ENCODE measurements at places on chromosomes 2 and 18.
A peak's percentile ranks its signal among the peaks of the same experiment; 100 is the strongest.

- no peak for DNase-seq
These were observed 396.8 kb downstream of the NCKAP5 start for GRCh38 chr2:133171393-133172004.

- no peak for DNase-seq
These were observed 491.0 kb upstream of the KLHL29 start for GRCh38 chr2:22893761-22894517.

- no peak for DNase-seq
These were observed 14.7 kb downstream of the DAW1 start for GRCh38 chr2:227886149-227886548.

DNA sequence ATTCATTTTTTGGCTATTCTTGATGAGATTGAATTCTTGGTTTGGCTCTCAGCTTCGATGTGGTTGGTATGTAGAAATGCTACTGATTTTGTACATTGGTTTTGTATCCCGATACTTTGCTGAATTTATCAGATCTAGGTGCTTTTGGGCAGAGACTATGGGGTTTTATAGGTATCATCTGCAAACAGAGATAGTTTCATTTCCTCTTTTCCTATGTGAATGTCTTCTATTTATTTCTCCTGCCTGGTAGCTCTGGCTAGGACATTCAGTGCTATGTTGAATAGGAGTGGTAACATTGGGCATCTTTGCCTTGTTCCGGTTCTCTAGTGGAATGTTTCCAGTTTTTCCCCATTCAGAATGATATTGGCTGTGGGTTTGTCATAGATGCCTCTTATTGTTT is 5.5 kb upstream of the TACR1 start:
- no peak for DNase-seq

GRCh38 chr2:27185331-27186026 is 26.4 kb upstream of the ATRAID start:
- no peak for DNase-seq

DNA sequence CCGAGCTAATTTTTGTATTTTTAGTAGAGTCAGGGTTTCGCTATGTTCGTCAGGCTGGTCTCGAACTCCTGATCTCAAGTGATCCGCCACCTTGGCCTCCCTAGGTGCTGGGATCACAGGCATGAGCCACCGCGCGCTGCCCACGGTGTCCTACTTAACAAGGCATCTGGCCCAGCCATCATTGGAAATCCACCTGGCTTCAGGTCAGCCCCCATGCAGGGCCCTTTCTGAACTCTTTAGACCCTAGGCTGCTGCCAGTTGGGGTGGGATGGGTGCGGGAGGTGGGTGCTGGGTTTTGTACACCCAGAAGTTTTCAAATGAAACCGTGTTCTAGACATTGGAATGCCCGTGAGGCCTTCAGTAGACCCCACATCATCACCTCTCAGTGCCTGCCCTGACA is 26.6 kb upstream of the NT5DC4 start:
- DNase-seq: no peak

GRCh38 chr2:238493880-238494572 is 67.3 kb downstream of the ASB1 start:
- peak; percentile 8 for DNase-seq

DNA sequence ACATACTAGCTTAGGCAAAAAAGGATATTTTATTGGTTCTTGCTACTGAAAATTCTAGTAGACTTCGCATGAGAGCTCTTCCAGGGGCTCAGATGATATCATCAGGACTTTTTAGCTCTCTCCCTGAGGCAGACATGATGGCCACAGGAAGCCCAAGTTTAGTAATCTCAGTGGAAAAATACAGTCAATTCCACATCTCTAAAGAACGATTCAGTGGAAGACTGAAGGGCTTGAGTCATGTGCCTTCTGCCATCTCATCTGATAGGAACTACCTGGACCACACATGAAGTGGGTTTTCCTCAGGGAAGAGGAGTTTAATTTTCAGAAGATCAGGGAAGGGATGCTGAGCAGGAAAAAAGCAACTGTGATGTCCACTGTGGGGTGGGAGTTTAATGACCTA is 117.3 kb downstream of the TTC27 start:
- no peak for DNase-seq

- DNase-seq: no peak
These were observed 15.6 kb upstream of the GPBAR1 start for GRCh38 chr2:218245214-218245613.

DNA sequence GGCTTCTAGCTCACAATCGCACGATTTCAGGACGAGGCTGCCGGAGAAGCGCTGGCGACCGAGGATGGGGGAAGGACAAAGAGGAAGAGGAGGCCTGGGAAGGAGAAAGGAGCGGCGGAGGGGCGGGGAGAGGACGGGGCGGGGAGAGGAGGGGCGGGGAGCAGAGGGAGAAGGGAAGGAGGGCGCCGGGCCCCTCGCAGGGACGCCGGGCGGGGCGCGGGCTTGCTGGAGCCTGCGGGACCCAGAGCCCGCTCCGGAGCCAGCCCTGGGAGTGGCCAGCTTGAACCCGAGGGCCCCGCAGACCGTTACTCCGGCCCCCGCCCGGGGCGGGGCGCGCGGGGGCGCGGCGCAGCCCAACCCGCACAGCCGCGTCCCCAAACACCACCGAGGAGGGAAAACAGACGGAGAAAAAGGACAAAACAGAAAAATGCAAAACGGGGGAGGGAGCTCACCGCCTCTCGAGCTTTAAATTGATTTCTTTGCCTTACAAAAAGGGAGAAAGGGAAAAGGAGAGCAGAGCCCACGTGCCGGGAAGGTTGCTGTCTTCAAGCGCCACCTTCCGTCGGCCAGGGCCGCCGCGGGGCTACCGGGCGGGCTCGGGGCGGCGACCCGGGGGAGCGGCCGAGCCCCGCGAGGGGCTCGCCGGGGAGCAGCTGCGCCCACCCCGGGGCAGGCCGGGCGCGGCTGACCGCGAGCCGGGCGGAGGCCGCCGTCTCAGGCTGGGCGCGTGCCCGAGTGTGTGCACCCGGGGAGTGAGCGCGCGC is 781 bp upstream of the SOX11 start:
- no peak for DNase-seq

- DNase-seq: peak; percentile 71
These were observed 59.7 kb upstream of the PDK1 start for GRCh38 chr2:172496160-172496608.

- no peak for DNase-seq
These were observed 67.2 kb upstream of the SATB2 start for GRCh38 chr2:199524689-199525574.

DNA sequence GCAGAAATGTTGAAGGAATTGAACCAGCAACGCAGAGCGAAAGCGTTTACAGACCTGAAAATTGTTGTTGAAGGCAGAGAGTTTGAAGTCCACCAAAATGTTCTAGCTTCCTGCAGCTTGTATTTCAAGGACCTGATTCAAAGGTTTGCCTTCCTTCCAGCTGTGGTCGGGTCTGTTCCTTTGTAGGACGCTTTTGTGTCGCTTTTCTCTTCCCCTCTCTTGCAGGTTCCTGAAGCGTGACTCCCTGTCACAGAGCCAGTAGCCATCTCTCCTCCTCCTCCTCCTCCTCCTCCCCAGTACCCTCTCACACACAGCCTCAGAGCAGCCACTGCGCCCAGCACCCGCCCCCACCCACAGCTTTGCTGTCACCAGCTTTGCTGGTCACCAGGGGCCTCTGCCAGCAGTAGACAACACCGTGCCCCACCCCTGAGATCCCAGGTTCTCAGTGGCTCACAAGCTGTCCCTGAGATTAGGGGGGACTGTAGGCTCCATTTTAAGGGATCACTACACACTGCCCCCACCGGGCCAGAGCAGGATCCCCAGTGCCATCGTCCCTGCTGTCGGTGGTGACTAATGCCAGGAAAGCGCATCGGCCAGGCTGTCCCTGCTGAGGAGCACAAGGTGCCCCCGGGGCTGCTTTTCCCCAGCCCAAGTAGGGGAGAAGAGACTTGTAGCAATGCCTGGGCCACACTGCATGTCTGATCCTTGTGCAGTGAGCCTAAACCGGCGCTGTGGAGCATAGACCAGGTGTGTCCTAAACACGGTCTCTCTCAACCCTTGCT is 242.3 kb downstream of the ATAD2B start:
- DNase-seq: no peak

GRCh38 chr2:68835621-68836020 is 35.6 kb downstream of the BMP10 start:
- DNase-seq: peak; percentile 27

- no peak for DNase-seq
These were observed 53.0 kb upstream of the LGALSL start for GRCh38 chr2:64400733-64401528.

- no peak for DNase-seq
These were observed 86.2 kb upstream of the SALL3 start for GRCh38 chr18:78893281-78894032.

GRCh38 chr2:144361742-144362141 is 158.2 kb downstream of the ZEB2 start:
- no peak for DNase-seq

- DNase-seq: no peak
These were observed 313.7 kb upstream of the MGAT5 start for GRCh38 chr2:133940134-133940533.

DNA sequence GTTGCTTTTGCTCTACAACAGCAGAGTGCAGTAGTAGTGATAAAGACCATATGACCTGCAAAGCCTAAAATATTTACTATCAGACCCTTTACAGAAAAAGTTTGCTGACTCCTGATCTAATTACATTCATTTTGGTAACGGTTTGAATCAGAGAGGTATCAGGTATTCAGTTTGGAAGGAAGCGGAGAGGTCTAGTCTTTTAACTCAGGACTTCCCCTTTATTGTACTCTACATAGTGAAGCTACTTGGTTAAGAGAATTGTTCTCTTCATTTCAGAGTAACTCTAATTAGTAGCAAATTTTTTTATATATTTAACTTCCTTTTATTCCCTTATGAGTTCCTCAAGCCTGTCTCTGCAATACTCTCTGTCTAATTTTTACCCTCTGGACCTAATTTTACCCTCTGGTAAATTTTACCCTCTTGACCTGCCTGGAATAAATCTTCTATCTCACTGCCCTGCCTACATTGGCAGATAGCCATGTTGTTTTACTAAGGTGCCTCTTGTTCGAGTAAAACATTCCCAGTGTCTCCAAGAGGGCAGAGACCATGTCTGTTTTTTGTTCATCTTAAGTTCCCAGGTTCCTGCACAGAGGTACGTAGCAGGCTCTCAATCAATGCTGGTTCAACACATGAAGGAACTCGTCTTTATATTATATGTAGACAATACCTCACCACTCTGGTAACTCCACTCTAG is 170.6 kb downstream of the DNAH6 start:
- no peak for DNase-seq

- DNase-seq: no peak
These were observed 33.4 kb upstream of the ATP8B1 start for GRCh38 chr18:57836557-57836956.

- no peak for DNase-seq
These were observed 136.8 kb downstream of the TMEM163 start for GRCh38 chr2:134581877-134582546.

GRCh38 chr2:209933499-209934483 is 68.6 kb upstream of the RPE start:
- no peak for DNase-seq

DNA sequence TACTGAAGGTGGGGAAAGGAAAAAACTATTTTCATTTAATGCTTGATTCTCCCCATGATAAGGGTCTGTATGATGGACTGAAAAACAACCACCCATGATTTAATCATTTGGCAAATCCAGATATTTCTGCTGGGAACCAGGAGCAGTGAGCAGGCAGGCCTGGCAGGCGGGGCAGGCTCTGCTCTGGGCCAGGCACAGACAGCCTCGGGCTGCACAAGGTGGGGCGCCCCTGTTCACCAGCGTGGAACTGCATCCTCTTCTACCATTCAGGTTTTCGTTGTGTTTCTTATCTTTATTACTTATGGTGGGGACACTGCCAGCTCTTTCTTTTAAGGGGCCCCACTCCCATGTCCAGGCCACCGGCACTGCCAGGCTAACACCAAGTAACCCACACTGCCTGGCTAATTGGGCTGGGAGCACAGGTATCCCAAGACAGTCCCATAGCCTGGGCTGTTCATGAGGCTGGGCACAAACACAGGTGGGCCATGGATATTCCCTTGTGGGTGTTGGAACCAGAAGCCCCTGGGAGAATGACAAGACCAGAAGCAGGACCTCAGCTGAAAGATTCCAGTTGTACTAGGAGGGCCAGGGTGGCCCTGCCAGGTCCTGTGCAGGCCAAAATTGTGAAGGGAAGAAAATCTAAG is 57.1 kb upstream of the RALBP1 start:
- no peak for DNase-seq

- DNase-seq: no peak
These were observed 327.0 kb downstream of the RAD51AP2 start for GRCh38 chr2:17191223-17191622.

DNA sequence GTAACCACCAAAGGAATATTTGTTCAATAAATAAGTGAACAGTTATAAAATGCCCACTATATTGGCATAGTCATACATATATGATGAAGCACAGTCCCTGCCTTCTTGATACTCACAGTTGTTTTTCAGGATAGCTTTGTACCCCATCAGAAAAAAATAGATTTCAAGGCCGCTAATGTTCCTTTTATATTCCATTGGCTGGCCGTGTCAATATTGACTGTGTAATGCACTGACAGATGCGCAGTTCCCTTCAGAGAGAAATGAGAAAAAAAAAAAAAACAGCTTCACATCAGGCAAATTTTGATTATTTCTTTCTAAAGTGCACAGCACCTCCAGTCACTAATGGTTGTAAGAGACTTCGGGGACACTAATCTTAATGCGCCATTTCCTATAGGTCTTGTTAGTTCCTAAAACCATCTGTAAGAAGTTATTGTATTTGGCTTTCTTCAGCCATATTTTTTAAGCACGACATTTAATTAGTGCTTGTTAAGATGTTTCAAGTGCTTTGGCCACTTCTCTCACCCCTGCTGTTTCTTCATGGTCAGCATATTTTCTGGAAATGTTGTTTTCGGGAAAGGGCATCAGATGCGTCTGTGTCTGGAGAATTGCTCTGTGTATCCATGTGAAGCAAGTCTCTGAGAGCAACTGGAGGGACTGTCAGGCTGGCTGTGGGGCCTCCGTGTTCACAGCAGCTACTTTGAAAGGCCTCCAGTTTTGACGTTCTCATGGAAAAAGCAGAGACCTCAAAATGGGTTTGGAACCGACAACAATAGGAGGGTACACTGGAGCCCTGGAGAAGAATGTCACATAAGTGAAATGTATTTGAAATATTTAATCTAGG is 378.3 kb downstream of the MTX2 start:
- no peak for DNase-seq

GRCh38 chr2:112836163-112836560 is 417 bp downstream of the IL1B start:
- DNase-seq: no peak

- no peak for DNase-seq
These were observed 26.3 kb downstream of the FN1 start for GRCh38 chr2:215409331-215410127.

- no peak for DNase-seq
These were observed 38.5 kb upstream of the KLF11 start for GRCh38 chr2:10004836-10005235.

DNA sequence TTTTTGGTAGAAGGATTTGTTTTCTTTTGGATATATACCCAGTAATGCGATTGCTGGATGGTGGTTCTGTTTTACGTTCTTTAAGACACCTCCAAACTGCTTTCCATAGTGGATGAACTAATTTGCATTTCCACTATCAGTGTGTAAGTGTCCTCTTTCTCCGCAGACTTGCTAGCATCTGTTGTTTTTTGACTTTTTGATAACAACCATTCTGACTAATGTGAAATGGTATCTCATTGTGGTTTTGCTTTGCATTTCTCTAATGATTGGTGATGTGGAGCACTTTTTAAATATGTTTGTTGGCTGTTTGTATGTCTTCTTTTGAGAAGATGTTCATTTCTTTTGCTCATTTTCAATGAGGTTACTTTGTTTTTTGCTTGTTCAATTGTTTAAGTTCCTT is 260.9 kb upstream of the CWC22 start:
- no peak for DNase-seq

Measured in CD4-positive, alpha-beta T cell treated with Interleukin-4 for 1 hour (primary cell).